Activated CD4-positive, alpha-beta T cell treated with anti-CD3 and anti-CD28 coated beads for 24 hours (primary cell): ENCODE measurements at places on chromosomes 5 and 9.

- no peak for DNase-seq
Measured at GRCh38 chr9:135147474-135147805, 60.0 kb downstream of the OLFM1 start.

GRCh38 chr9:19127871-19128500, 694 bp upstream of the PLIN2 start:
- peak; percentile 1 for DNase-seq

DNA sequence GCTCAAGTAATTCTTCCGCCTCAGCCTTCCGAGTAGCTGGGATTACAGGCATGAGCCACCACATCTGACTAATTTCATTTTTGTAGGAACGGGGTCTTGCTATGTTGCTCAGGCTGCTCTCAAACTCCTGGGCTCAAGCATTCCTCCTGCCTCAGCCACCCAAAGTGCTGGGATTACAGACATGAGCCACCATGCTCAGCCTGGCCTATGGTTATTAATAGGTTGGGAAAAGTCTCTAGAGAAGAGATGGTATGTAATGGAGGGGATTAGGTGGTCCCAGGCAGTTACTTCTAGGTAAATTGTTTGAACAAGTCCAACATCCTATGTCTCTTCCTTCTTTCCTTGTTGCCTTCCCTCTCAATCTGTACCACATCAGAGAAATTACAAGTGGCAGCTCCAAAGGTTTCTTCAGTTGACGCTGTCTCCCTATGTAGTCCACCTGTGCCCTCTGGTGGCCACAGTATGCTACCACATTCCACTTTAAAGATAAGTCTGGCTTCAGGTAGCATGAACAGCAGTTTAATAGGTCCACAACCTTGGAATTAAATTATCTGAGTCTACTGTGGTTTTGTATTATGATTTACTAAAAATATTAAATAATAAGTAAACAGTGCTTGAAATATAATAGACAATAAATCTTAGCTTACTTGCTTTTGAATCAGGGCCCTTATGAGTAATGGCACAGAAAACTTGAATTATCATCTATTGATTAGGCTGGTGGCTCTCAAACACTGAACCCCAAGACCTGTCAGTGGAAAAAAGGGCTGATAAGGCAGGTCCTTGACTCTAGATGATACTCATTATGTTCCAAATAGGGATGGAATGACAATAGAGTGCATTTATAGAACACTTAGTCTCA, 9.7 kb downstream of the TIGD6 start:
- peak; percentile 52 for DNase-seq

DNA sequence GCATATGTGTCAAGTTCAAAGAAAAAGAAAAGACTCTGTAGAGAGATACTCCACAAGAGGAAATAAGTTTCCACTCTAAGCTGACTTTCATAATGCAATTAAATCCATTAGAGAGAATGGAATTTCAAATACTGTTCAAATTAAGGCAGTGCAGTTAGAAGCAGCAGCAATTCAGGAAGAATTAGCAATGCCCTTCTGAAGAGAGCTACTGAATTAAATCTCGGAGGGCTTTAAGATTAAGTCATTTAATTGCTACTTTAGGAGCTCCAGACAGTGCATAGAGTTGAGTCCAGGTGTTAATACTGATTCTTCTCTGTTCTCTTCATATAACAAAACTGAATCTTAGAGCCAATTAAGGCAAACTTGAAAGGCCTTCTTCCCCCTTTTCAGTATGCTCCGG, 8.5 kb downstream of the CDH12 start:
- no peak for DNase-seq

GRCh38 chr5:130975847-130976246, 189.2 kb downstream of the HINT1 start:
- no peak for DNase-seq

- no peak for DNase-seq
Measured at GRCh38 chr5:102418531-102418930, 80.3 kb downstream of the SLCO6A1 start.

- DNase-seq = no peak
Measured at GRCh38 chr5:5306696-5307095, 115.8 kb upstream of the ICE1 start.

GRCh38 chr9:16255217-16255616, 615.3 kb downstream of the BNC2 start:
- no peak for DNase-seq

GRCh38 chr9:117451311-117451710, 36.5 kb upstream of the ASTN2 start:
- no peak for DNase-seq

DNA sequence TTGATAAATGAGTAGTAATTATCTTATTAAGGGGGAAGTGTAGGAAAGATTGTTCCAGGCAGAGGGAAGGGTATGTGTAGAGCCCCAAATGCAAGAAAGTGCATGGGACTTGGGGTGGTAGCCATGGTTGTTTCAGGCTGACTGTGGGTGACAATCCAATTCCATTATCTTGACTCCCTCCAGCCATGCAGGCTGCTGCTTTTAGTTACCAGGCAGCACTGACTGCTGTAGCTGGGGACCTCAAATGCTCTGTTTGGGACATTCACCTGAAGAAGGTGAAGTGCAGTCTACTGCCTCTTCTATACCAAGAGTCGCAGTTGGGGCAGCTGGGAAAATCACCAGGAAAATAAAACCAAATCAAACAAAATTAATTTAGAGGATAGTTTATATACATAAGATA, 102.4 kb upstream of the NR3C1 start:
- DNase-seq = no peak

GRCh38 chr5:11620172-11620571, 284.1 kb downstream of the CTNND2 start:
- no peak for DNase-seq

DNA sequence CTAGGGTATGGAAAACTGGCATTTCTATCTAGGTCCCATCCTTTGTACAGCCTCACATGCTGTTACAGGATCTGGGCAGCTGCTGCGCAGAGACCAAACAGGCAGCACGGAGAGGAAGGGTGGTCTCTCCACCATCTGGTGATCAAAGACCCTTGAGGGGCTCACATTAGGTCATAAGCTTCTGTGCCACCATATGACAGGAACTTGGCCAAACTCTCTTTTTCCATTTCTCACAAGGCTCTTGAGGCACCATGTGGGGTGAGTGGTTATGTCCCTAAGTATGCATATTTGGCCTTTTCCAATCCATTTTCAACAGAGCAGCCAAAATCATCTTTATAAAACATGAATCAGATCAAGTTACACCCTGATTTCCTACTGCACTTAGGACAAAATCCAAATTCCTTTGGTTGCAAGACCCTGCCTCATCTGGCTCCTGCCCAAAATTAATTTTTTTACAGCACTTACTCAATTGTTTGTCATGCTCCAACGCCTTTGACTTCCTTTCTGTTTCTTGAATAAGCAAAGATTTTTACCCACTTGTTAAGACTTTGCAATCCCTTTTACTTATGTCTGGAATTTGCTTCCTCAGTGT, 730.0 kb downstream of the MAT2B start:
- DNase-seq = no peak

DNA sequence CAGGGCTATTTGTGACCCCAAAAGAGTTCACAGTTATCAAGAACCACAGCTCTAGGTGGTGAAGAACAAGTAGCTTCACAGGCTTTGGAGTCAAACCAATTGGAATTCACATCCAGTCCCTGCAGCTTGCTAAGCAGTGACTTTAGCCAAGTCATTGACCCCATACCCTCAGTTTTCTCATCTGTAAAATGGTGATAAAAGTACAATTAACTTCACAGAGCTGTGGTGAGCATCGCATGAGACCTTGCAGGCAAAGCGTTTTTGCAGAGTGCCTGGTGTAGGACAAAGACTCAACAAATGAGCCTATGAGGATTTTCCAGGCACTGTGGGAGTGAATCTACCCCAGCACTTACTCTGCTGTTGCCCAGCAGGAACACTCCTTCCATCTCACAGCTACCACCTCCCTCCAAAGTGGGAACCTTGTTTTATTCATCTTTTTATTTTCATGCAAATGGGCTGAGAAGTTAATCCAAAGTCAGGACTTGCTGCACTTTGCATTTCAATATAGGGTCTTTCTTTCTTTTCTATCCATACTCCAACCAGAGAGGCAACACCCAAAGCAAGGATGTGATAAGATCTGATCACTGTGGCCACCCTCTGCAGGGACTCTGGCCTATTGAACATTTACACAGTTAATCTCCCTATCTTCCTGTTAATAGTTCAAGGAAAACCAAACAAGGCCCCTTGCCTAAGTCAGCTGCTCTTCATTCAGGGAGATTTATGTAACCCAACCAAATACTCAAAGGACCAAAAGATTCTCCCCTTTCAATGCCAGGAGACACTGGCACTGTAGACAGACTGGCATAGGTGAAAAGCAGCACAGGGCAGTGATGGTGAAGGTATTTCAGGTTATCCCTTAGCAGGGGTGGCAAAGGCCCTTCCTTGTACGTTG, 41.9 kb downstream of the ABCA1 start:
- DNase-seq = no peak

GRCh38 chr5:5289537-5289936, 132.9 kb upstream of the ICE1 start:
- DNase-seq = no peak

GRCh38 chr5:164577742-164578141, 1072.3 kb downstream of the MAT2B start:
- no peak for DNase-seq

DNA sequence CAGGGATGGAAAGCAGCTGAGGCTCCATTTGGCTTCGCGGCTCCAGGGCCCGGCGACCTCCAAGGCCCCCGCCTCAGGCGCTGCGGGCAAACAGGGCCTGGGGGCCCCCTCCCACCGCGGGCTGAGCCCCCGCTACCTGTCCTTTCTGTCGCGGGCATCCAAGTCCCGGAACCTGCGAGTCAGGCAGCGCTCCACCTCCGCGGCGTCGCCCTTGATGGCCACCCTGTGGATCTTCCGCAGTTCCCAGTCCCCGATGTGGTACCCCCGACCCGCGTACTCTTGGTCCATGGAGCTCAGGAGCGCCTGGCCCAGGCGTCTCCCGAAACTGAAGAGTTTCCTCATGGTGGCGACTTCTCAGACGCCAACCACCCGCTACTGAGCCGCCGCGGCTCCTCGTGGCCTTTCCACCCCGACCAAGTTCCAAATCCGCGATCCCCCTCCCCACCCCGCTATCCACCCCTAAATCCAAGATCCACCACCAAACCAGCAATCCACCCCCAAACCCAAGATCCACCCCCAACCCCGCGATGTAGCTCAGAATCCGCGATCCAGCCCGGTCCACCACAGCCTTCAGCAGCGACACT, 86.5 kb upstream of the CCDC180 start:
- DNase-seq = no peak

DNA sequence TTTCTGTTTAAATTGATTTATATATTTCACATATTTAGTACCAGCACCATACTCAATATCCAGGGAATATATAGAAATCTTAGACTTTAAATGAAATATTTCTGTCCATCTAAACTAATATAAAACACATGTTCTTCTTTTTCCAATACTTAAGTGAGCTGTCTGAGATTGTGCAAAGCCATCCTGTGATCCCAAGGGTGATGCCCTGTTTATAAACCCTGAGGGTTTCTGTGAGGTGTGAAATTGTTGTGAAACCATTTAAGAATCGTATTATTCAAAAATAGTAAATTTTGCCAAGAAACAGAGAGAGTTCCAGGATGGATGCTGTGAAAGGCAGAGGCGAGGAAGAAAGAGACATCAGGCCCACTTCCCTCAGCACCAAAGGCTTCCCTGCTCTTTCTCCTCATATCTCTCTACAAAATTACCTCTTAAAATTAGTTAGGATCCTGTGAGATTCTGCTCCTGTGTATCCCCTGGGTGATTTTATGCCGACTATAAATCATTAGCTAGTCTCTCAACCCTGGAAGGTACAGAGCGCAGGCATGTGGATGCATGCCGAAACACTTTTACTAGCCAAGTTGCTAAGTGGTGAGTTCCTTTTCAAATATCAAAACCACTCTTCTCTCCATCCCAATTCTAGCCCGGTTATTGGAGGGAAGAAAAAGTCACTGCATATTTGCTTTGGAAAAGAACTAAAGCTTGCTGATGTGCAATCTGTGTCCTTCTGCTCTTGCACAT, 183.0 kb downstream of the GLIS3 start:
- DNase-seq = no peak

- no peak for DNase-seq
Measured at GRCh38 chr5:20360263-20360662, 372.3 kb upstream of the CDH18 start.

- no peak for DNase-seq
Measured at GRCh38 chr5:173676375-173676774, 59.9 kb upstream of the BOD1 start.

DNA sequence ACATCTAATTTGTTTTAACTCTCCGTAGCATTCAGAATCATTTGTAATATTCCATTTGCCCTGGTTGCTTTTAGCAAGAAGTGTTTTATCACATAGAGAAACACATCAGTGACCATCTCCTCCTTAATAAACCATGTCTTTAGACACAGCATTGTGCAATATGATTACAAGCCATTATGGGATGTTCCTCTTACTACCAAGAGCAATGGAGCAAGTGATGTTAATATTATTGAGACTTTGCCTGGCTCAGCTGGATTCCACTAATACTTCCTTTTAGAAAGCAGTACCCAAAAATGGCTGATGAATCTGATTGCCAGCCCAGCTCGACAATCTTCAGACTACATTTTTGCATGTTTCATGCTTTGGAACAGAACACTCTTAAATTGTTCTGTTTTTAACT, 364.2 kb downstream of the OSTF1 start:
- DNase-seq = no peak

DNA sequence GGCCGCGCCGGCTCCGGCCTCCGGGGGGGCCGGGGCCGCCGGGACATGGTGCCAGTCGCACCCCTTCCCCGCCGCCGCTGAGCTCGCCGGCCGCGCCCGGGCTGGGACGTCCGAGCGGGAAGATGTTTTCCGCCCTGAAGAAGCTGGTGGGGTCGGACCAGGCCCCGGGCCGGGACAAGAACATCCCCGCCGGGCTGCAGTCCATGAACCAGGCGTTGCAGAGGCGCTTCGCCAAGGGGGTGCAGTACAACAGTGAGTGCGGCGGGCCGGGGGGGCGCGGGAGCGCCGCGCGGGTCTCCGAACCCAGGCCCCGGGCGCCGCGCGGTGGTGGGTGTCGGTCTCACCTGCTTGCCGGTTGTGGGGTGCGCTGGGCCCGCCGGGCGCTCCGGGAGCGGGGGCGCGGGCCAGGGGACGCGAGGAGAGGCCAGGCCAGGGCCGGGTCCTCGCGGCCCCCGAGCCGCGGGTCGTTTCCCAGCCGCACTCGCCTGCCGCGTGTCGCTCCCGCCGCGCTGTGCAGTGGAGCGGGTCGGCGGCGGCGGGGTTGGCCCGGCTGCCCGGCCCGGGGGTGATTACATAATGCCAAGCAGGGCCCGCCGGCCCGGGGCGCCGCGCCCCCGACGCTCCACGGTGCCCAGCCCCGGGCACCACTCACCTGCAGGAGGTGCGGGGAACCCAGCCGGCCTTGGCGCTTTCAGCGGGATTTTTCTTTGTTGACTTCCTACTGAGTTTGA, 492 bp downstream of the RABL6 start:
- no peak for DNase-seq
